ENCODE measurements at places on chromosomes 11 and 22.

DNA sequence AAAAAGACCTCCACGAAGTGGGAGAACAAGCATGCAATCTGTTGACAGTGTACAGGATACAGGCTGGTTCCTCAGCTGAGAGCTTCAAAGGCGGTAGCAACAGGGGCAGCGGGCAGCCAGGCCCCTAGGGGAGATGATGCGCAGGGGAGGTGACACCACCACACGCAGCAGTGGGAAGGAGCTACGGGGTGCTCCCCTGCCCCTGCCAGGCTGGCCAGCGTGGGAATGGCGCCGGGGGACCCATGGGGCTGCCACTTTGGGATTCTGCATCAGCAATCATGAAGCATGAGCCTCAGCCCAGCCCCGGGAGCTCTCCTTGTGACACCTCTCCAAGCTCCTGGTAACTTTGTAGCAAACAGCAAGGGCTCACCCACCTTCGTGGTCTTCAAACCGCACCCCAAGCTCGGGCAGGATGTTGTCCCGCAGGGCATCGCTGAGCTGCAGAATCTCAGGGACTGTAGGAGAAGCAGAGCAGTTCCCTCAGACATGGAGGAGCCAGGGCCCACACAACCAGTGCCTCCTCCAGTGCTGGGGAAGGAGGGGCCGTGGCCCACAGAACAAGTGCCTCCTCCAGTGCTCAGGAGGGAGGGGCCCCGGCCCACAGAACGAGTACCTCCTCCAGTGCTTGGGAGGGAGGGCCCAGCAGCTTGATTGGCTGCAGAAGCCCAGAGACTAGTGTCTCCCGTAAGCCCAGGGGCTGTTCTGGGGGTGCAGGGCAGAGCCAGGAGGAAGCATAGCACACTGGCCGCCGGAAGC lies 14.6 kb upstream of the NAP1L4 start:
- DNase-seq, result no peak

GRCh38 chr11:95268391-95268790 lies 37.4 kb upstream of the SESN3 start:
- DNase-seq, result no peak

DNA sequence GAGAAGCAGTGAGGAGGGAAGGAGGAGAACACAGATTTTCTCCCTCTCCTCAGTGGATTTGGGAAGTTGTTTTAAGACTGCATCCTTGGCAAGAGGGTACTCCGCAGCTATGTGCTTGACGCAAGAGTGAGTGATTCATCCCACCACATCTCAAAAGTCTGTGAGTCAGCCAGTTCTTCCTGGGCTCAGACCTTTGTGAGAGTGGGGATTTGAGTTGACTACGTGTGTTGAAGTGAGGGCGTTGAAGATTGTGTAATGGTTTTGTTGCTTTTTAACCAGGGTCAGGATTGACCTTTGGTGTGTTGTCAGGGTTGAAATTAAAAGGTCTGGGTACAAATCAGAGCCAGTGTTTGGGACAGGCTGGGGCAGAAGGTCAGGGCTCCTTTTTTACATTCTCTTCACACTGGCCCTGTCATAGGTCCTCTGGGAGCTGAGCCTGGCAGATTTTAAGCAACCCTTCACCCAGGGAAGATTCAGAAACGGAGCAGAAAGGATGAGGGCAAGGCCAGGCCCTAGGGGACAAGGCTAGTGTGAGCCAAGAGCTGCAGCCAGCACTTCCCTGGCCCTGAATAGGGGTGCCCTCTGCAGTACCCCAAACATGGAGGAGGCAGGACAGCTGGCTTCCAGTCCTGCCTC lies 4.2 kb upstream of the C11orf86 start:
- peak; percentile 37 for DNase-seq

- DNase-seq, result peak; percentile 61
Observed at GRCh38 chr11:65576867-65577755, 1.3 kb downstream of the EHBP1L1 start.

GRCh38 chr11:17393472-17393871 lies 5.0 kb upstream of the KCNJ11 start:
- no peak for DNase-seq

DNA sequence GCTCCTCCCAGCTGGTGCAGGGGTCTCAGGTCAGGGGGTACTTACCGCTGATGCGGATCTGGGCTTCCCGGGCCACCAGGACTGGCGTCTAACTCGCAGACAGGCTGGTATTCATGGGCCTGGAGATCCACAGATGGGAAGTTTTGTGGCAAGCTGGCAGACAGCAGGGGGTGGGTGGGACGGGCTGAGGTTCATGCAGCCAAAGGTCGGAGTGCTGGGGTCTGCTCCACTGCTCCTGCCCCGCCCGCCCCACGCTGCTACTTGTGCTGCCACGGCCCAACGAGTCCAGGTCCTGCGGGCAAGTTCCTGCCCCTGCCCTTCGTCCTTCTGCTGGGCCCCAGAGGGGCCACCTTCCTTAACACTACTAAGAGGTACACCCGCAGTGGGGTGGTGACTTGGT lies 3.1 kb downstream of the ACY3 start:
- no peak for DNase-seq

DNA sequence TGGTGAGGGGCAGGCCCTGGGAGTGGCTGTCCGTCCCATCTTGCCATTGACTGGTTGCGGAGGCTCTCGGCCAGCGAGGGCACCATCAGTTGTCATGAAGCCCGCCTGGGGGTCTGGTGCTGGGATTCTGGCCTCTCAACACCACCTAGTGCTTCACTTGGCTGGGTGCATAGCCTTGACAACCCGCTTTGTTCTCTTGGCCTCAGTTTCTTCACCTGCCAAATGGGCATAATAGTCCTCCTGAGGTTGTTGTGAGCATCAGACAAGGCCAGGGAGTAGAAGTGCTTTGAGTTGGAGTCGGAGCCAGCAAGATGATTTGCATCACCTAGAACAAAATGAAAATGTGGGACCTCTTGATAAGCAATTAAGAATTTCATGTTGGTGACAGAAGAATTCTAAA lies 1.5 kb upstream of the CACNA1I start:
- DNase-seq, result no peak

- DNase-seq, result no peak
Observed at GRCh38 chr11:83120327-83120726, 36.6 kb upstream of the PCF11 start.

DNA sequence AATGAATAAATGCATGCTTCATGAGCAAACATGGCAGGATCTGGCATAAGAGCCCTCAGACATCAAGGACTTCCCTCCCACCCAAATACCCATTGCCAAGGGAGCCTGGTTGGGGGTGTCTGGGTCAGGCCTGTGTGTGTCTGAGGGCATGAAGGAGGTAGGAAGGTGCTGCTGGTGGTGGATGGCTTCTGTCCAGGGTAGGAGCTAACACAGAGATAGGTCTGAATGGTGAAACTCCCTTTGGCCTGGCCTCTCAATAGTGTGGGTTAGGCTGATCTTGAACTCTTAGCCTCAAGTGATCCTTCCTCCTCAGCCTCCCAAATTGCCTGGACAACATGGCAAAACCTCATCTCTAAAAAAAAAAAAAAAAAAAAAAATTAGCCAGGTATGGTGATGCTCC lies 2.8 kb downstream of the AMPD3 start:
- no peak for DNase-seq

GRCh38 chr11:86386746-86387145 lies 12.1 kb downstream of the CCDC81 start:
- no peak for DNase-seq

DNA sequence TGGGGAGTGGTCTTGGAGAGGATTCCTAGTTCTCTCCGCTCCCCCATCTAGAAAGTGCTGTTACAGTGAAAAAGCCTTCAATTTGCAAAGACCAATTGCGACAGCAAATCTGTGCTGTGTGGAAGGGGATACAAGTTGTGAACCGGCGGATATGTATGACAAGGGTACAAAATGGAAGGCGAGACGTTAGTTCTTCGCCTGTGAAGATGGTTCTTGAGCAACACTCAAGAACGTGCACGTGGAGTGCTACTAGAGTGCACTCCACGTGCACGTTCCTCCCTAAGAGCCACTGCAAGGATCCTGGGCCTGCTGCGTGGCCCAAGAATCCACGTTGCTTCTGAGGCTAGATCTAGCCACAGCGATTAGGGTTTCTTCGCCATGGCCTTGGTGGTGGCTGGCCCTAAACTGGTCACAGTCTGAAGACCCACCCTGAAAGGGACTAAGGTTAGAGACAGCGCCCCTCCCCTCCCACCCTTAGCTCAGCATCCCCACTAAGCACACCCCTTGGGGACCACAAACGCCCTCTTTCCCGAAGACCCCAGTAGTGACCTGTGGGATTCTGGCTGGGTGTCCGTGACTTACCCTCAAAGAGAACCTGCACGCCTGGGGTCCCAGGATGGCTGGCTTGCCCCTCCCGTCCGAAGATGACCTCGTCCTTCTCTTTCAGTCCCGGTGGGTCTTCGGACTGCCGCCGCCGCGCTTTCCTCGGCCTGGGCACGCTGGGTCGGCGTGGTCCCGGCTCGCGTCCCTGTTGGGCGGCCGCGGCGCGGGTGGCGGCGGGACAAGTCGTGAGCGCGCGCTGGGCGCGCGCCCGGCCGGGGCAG lies 519 bp upstream of the PDE3B start:
- DNase-seq, result no peak
